ENCODE measurements at places on chromosomes 5 and 9. TPM values are rescaled to one million over a fixed set of nuclear protein-coding genes. Genes with fewer than 3 reads are reported as not detected.
A peak's percentile ranks its signal among the peaks of the same experiment; 100 is the strongest.

Gene IFNK
- not detected for total RNA-seq

Gene DOLPP1
- total RNA-seq = 14.4 TPM

Gene STK32A
- total RNA-seq = 1.8 TPM

- DNase-seq = no peak
These were observed 156.5 kb downstream of the SNCAIP start for GRCh38 chr5:122468351-122469116.

- peak; percentile 2 for DNase-seq
These were observed 17.4 kb upstream of the COL5A1 start for GRCh38 chr9:134624137-134624591.

GRCh38 chr9:99743455-99743854 lies 78.2 kb upstream of the NR4A3 start:
- DNase-seq = no peak

DNA sequence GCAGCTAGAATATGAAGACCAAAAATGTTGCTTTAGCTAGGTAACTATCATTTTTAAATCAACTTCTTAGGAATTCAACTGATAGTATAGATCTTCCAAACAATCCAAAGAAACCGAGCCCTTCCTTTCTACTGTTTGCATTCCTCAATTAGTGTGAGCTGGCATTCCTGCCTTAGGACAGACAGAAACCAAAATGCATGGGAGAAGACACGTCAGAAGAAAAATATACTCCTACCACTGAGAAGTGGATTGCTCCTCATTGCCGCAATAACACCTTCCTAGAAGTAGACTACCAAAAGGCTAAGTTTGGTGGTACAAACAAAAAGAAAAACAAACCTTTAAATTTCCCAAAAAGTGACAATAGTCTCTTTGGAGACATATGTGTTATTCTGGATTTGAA lies 440.0 kb downstream of the SEMA5A start:
- DNase-seq = no peak

- DNase-seq = no peak
These were observed 59.8 kb downstream of the NREP start for GRCh38 chr5:111697215-111697614.

DNA sequence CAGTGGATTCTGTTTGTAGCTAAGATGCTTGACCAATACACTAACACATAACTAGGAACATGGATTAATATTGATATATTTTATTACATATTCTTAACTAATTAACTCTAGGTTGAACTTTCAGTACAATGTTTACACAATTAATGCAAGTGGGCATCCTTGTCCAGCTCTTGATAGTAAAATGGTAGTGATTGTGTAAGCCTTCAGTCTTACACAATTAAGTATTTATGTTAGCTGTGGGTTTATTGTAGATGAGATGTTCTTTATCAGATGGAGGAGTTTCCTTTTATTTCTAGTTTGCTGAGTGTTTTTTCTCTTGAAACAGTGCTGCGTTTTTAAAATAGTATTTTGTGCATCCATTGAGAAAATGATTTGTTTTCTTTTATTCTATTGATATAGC lies 1210.8 kb downstream of the CDH12 start:
- DNase-seq = no peak

Gene SLC24A2
- total RNA-seq = 0.69 TPM

DNA sequence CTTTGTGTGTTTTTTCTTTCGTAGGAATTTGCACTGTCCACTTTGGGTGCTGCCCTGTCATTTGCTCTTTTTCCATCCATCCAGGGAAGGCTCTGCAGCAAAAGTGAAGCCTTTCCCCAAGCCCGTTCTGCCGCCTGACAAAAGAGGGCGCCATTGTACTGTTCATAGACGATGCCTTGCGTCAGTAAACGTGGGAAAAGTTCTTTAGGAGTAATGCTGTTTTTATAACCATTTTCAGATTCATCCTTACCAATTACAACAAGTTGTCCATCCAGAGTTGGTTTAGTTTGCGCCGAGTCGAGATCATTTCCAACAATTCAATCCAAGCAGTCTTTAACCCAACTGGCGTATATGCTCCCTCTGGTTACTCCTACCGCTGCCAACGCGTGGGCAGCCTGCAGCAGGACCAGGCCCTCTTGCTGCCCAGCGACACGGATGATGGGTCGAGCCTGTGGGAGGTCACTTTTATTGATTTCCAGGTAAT lies 34.3 kb upstream of the RPS23 start:
- DNase-seq = peak; percentile 65

DNA sequence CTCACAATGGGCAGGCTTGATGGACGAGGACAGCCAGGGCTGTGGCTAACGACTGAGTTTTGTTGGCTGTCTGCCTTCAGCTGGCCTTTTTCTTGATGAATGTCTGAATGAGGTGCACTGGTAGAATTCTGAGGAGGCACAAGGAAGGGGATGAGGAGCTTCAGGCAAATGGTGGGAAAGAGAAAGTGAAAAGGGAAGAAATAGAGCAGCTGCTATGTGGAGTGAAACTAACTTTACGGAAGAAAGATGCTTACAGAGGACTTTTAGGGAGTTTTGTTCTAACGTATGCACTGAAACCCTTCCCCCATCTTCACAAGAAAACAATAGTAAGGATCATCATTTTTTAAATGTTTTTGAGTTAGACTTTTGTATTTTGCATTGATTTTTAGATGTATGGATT lies 45.3 kb downstream of the OR2K2 start:
- DNase-seq = no peak

Gene BDP1
- 25.5 TPM for total RNA-seq

GRCh38 chr5:57858905-57859304 lies 376.3 kb upstream of the ACTBL2 start:
- no peak for DNase-seq

GRCh38 chr9:88947581-88948573 lies 43.4 kb upstream of the S1PR3 start:
- no peak for DNase-seq

DNA sequence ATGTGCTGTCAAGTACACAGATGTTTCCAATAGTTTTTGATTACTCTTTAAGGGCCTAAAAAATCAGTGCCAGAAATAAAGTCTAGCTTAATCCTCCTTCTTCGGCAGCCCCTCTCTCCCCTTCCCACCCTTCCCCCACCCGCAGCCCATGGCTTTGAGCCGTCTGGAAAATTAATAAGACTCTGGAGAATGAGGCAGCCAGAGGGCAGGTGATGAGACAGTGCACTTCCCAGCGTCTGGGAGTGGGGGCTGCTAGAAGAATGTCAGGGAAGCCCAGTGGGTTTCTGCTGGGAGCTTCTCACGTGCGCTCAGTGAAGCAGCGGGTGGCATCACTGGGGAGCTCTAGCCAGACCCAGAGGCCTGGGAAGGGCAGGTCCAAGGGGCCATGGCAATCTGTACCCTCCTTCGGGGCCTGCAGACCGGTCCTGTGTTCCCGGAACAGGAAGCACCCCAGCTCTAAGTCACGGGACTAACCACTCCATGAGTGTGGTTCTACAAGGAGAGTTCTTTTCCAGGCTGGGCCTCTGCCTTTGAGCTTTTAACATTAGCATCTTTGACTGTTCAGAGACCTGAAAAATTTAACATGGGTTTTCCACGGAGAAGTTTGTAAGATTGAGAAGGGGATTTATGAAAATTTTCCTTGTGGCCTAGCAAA lies 164.8 kb upstream of the OTULINL start:
- no peak for DNase-seq

- DNase-seq = peak; percentile 35
These were observed 80.3 kb downstream of the ADAMTS2 start for GRCh38 chr5:179264783-179265513.

Gene PCDHGB5
- total RNA-seq = 19.7 TPM

DNA sequence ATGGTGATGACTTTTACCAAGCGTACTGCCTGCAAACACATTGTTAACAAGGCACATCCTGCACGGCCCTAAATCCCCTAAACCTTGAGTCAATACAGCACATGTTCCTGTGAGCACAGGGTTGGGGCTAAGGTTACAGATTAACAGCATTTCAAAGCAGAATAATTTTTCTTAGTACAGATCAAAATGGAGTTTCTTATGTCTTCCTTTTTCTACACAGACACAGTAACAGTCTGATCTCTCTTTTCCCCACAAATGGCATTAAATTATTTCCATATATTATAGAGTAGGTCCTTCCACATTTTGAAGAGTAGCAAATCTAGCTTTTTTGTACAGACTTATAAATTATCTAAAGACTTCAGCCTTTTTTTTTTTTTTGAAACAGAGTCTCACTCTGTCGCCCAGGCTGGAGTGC lies 1.6 kb upstream of the TMEM141 start:
- DNase-seq = no peak

Gene BTNL8
- total RNA-seq = 0.24 TPM

DNA sequence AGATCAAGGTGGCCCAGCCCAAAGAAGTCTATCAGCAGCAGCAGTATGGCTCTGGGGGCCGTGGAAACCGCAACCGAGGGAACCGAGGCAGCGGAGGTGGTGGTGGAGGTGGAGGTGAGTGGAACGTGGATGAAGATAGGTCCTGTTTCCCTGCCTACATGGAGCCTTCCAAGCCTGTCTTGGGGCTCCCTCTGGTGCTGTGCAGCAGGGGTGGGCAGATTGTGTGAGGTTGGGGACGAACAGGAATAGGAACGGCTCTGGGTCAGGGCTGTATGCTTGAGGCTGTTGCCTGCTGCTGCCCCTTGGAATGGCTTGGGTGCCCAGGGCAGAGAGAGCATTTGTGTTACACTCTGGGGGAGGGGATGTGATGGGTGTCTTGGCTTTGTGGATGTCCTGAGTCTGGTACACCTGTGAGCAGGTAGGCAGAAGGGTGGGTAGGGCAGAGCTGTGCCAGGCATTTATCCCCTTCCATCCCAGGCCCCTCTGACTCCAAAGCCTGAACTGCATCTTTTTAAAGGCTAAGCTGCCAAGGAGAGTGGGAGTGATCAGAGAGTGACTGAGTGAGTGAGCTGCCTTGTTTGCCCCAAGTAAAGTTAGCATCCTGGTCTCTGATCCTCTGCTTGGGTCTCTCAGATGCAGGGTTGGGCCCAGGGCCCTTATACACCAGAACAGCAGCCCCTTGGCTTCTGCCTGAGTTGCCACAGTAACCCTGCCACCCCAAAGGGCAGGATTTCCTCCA lies 5.2 kb downstream of the HNRNPAB start:
- DNase-seq = no peak

GRCh38 chr5:156640691-156641241 lies 209.3 kb upstream of the PPP1R2B start:
- DNase-seq = no peak

DNA sequence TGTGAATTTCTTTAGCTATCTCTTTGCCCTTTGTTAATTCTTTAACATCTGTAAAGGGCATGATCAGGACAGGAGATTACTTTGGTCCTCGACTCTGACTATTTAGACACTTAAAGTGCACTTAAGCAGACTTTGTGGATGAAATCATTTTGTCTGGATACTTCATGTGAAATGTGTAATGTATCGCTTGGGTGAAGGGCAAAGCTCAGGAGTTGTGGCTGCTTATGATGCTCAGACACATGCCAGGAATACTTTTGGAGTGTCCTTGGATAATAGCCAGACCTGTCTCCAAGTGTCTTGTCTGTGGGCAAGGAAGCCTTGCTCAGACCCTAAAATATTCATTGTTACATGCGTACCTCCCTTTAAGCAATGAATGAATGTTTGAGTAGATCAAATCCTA lies 87.8 kb downstream of the RAI14 start:
- DNase-seq = no peak

Gene GABRA6
- not detected for total RNA-seq

DNA sequence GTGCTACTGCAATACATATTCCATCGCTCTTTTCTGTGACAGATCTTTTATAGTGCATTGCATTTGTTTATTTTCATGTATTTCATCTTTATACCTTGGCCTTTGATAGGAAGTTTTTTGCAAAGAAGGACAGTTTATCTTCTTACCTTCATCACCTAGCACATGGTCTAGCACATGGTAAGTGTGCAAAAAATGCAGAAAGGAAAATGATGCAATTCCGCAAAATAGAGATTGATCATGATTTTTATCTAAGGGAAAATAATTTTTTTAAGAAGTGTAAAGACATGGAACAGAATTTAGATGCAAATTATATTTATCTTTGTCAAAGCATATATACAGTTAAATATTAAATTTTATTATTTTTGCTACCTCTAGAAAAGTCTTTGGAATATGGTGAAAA lies 19.2 kb upstream of the NIM1K start:
- no peak for DNase-seq

GRCh38 chr5:106964132-106964531 lies 706.6 kb downstream of the EFNA5 start:
- no peak for DNase-seq

Gene SPOCK1
- total RNA-seq = 15.3 TPM

- DNase-seq = no peak
These were observed 31.3 kb downstream of the ANKHD1 start for GRCh38 chr5:140432916-140433315.

Measured in ovary (tissue), 10 donors.